ENCODE measurements at places on chromosomes 12 and 14.
A peak's percentile ranks its signal among the peaks of the same experiment; 100 is the strongest.

DNA sequence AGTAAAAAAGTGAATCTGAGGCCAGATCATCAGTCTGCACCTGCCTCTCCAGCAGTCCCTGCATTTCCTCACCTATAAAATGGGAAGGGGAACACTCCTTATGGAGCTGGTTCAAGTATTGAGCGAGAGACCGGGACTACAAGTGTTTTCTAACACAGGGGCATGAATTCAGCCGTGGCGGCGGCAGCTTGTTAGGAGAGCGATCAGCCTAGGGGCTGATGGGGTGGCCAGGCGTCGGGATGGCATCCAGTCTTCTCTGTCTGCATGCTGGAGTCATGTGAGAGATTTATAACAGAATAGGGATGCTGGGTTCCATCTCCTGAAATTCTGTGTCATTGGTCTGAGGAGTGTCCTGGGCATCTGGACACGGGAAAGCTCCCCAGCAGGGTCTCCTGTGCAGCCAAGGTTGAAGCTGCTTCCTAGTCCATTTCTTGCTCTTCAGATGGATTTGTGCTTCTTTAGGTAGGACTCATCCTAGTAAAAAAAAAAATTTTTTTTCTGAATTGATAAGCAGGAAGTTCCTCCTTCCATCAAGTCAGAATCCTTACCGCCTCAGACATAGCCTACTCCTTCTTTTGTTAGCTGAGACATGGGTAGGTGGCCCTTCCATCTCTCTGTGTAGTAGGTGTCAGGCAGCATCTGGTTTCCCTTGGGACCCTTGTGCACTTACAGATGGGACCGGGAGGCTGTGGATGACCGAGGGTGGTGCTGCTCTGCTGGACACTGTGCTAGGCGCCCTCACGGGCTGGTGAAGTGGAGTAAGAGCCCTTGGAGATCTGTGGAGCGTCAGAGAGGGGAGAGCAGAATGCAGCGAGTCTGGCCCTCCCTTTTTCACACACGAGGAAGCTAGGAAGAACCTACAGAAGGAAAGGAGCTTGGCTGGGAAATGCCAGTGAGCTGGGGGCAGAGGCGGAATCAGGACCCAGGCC lies 146.7 kb downstream of the TSPAN9 start:
- DNase-seq = no peak

DNA sequence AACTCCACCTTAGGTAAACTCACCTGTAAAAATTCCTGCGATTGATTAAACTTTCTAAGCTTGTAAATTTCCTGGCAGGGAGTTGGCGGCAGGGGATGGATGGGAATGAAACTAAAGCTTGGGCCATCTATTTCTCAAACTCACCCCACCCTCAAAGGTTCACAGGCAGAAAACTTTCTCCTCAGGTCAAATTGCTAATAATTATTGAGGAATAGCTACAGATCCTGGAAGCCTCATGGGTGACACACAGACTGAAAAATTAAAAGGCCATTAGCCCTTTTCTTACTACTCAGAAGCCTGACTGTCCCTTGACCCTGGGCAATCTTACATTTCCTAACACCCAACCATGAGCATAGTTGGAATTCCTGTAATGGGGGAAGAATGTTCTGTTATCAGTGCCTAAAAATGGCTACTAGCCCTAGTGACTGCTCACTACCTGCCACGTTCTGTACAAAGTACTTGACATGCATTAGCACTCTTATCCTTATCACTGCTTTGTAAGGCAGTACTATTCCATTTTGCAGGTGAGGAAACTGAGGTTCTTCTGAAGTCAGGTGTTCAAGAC lies 12.4 kb upstream of the SYNDIG1L start:
- no peak for DNase-seq

- DNase-seq = no peak
Measured at GRCh38 chr14:74488786-74489397, 4.2 kb downstream of the NPC2 start.

- DNase-seq = peak; percentile 75
Measured at GRCh38 chr12:111846016-111846415, 4.0 kb downstream of the MAPKAPK5 start.

DNA sequence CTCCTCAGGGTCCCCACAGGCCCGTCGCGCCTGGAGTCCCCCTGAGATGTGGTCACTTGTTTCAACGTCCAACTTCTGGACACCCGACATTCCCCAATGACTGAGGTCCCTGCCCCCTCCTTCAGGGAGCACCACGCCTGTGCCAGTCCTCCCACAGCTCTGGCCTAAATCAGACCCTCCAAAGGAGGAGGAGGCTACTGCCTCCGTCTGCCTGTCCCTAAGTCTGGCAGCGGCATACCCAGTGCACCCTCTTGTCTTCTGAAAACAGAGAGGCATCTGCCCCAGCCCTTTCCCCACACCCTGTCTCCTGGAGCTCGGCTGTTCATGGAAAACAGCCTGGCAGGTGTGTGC lies 46.2 kb downstream of the TESC start:
- DNase-seq = no peak

DNA sequence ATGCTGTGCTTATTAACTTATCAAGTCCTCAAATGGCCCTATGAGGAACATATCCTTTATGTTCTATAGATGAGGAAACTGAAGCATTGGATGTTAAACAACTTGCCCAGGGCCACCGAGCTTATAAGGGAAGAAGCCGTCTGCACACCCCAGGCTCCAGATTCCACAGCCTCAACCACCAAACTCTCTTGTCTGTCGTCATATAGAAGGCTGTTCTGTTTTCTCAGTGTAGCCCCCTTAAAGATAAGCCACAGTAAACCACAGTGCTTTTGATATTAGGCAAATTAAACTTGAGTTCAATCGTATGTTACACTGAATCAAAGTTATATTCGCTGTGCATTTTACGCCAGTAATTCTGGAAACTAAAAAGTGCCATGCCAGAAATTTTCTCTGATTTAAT lies 116.7 kb downstream of the PRKCH start:
- DNase-seq = no peak

DNA sequence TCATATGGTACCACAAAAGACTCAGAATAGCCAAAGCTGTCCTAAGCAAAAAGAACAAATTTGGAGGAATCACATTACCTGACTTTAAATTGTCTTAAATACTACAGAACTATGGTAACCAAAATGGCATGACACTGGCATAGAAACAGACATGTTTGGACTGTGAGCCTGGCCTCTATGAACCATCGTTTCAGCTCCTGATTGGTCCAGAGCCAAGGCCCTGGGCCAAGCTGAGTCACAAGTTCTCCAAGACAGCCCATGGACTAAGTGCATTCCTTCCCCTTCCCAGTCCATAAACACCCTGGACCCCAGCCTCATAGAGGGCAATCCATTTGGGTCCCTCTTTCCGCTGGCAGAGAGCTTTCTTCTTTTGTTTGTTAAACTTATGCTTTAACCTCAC lies 12.1 kb upstream of the PRR4 start:
- DNase-seq = no peak

- DNase-seq = no peak
Measured at GRCh38 chr12:47407463-47408129, 298.2 kb downstream of the RPAP3 start.

DNA sequence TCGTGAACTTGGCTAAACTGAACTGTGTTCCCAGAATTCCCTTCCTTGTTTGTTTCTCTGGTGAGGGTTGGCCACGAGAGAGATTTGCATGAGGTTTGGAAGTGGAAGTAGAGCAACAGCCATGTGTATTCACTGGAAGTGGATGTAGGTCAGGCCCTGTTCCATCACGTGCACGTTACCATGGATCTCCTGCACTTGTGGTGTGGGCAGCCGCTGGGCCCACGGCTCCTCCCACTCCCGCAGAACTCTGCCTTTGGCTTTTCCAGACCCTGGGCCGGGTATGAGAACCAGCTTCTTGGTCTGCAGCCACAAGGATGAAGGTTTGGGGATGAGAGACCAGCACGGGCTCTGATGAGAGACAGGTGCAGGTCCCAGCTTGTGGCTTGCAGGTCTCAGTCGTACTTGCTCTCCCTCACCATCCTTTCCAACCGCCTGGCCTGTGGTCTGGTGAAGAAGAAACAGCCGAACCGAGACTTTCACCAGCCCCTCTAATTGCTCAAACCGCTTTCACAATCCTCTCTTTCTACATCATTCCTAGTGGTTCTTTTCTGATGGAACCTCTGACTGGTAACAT lies 94.9 kb downstream of the DUSP16 start:
- no peak for DNase-seq

- DNase-seq = no peak
Measured at GRCh38 chr14:50375760-50376159, 20.9 kb downstream of the CDKL1 start.

- peak; percentile 7 for DNase-seq
Measured at GRCh38 chr12:102249079-102249841, 51.6 kb upstream of the PMCH start.

- DNase-seq = no peak
Measured at GRCh38 chr14:68941820-68942219, 37.3 kb downstream of the ACTN1 start.

DNA sequence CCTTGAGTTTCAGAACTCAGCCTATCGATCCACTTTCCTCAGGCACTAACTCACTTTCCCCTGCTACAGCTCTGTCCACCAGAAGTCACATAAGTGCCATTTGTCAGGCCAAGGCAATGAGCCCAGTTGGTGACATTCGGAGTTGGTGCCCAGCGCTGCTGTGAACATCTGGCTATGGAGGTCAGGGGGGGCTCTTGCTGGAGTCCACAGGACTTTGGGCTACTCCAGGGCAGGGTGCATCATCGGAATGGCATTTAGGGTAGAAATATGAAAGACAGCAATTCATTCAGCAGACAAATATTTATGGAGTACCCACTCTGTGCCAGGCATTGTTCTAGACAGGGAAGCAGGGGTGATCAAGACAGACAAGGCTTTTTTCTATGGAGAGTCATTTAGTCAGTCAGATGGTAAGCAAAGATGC lies 1.5 kb upstream of the PPP1CC start:
- no peak for DNase-seq

DNA sequence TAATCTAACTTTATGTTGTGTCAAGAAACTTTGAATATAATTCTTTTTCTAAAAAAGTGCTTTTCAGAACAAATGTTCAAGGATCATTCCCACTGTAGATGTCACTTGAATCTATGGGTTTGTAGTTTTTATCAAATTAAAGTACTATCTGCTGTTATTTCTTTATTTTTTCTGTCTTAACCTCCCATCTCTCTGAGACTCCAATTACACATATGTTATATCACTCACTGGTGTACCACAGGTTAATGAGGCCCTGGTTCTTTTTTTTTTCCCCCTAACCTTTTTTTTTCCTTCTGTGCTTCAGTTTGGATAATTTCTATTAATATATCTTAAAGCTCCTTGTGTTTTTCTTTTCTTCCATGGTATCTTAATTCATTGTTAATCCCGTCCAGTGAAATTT lies 279.9 kb upstream of the RGS6 start:
- DNase-seq = no peak

- DNase-seq = peak; percentile 36
Measured at GRCh38 chr14:55532645-55533344, 47.2 kb upstream of the KTN1 start.

DNA sequence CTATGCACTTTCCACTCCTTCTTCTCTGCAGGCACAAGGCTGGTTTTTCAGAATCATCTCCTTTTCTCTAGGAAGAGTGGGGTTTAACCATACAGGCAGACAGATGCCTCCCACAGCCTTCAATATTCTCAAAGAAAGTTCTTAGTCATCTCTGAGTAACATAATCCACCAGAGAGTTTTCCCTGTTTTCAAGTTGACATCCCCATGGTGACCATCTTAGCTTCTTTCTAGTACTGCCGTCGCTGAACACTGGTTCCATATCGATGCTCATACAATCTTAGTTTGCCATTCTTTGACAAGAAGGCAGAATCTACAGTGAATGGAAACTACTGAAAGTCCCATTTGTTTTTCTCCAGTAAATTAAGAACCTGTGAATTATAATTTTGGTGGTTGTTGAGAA lies 28.6 kb downstream of the TPH2 start:
- DNase-seq = no peak

- DNase-seq = no peak
Measured at GRCh38 chr12:102120564-102120873, 536 bp downstream of the PARPBP start.

- DNase-seq = peak; percentile 50
Measured at GRCh38 chr12:107320033-107320928, 226.9 kb upstream of the CRY1 start.

GRCh38 chr14:61080591-61081010 lies 99.6 kb downstream of the SLC38A6 start:
- DNase-seq = no peak

- peak; percentile 36 for DNase-seq
Measured at GRCh38 chr14:31025367-31026076, at the start of gene AP4S1. Gene AP4S1, plus strand, starts transcription at chr14:31025649. Its CDS starts 40,548 bp downstream, at chr14:31066197.

GRCh38 chr14:36702474-36702873 lies 40.8 kb downstream of the PAX9 start:
- DNase-seq = no peak

GRCh38 chr12:79055926-79056674 lies 191.5 kb downstream of the SYT1 start:
- no peak for DNase-seq

DNA sequence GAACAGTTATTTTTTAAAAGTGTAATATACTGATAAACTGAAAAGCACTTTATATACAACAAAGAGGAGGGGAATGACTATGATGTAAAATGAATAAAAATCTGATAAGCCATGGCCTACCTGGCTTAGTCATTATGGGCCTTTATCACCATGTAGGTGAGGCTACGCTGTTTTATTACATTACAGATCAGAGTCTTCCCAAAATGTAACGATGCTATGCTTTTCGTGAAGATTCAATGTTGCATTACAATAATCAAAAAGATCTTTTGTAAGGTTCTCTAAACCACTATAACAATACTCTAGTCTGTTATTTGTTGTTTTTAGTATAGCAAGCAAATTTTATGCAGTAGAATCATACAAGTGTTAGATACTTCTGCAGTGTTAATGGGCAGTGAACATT lies 34.2 kb downstream of the ARID4A start:
- DNase-seq = no peak

DNA sequence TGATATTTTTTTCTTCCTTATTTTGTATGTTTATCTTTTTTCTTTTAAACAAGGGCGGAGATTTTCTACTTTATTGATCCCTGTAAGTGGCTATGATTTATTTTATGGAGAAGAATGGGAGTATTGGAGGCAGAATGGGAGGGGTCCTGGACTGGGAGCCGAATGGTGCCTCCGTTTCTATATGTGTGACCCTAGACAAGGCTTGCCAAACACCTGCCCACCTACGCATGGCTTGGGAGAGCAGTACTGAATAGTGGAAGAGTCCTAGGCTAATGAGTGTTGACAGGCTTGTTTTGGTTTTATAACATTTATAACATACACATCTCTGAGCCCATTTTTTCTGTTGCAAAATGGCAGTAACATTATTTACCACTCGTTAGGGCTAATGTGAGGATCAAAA lies 29.0 kb downstream of the STK38L start:
- no peak for DNase-seq

DNA sequence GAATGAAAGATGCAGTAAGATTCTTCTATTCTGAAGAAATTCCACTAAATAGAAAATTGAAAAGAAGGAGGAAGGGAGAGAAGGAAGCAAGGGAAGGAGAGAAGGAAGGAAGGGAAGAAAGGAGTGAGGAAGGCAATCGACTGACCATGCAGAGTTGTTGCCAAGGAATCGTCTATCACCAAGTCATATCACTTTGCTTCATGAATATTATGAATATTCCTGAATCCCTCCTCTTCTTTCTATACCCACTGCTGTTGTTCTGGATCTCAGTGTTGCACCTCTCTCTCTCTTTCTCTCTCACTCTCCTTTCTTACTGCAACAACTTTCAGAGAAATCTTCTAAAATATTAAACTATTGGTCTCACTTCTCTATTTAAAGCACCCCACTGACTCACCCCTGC lies 222.4 kb downstream of the IPO8 start:
- DNase-seq = no peak

GRCh38 chr12:119446459-119446858 lies 111.9 kb downstream of the CCDC60 start:
- no peak for DNase-seq

- no peak for DNase-seq
Measured at GRCh38 chr12:13171921-13172859, 24.3 kb upstream of the EMP1 start.
